DMS 273 treated with DMSO at 0.1 percent for 48 hours (cell line): ENCODE measurements at places on chromosomes 16 and 17.

DNA sequence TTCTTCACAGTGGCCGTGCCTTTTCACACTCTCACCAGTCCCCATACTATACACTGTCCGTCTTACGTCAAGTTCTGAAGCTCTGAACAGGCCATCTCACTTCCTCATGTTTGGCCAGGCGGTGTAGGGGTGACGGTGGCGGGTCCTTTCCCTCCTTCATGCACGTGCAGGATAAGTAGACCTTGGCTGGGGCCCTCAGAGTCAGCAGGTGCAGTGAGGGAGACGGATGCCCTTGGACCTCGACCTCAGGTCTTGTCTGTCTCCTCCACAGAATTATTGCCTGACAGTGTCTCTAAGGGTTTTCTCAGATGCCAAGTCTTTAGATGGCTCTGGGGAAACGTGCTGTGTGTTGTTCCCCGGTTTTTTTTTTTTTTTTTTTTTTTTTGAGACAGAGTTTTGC is 37.6 kb downstream of the RAB11FIP3 start:
- DNase-seq = no peak

DNA sequence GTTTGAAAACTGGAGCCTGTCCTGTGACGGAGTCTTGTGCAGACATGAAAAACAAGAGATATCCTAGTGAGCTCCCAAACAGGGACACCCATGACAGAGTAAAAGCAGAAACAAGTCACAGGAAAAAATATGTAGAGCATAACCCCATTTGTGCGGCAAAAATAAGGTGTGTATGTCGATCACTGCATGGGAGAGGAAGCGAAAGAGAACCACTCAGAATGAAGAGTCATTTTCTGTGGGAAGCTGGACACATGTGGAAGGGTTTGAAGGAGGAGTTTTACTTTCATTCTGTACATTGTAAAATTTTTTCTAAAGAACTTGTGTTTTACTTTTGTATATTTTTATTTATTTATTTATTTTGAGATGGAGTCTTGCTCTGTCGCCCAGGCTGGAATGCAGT is 72.1 kb downstream of the JPH3 start:
- DNase-seq = no peak

- no peak for DNase-seq
These were observed 43.9 kb downstream of the TSC2 start for GRCh38 chr16:2091547-2092255.

DNA sequence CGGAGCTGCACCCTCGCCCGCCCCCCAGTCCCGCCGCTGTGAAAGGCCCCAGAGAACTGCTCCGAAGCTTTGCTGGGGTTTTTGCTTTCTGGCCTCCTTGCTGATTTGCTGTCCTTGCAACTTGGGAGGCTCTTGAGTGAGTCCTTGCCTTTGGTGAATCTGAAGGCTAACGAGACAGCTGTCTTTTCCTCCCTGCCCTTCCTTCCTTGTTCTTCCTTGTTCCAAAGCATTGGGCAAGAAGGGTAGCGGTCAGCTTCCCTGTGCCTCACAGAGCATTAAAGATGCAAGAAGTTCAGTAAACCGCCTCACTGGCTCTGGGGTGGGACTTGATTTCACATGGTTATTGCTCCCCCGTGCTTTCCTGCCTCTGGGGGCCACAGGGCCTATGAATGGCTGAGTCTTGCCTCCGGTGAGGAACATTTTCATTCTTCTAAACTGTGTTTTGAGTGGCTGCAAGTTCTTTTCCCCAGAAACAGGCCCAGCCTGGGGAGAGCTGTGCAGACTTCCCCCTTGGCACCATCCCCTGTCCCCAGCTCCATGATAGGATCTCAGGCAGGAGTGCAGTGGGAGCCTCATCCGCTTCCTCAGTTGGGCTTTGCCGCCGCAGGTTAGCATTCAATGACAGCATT is 1.4 kb downstream of the YPEL2 start:
- no peak for DNase-seq

- DNase-seq = no peak
These were observed 42.1 kb downstream of the NT5M start for GRCh38 chr17:17345294-17345597.

GRCh38 chr16:21620592-21620991 is 21.2 kb downstream of the METTL9 start:
- no peak for DNase-seq

DNA sequence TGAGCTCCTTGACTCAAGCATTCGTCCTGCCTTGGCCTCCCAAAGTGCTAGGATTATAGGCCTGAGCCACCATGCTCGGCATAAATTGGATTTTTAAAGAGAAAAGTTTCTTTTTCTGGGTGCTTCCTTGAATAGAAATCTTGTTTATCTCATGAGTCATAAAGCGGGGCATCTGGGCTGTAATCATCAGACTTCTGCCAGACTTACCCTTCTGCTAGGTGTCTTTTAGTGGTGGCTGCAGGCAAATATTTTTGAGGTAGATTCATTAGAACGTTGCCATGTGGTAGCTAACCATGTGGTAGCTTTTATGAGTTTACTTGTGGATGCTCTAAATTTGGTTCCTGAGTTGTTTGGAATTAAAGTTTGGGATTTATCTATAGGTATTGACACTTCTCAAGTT is 13.4 kb downstream of the PGS1 start:
- no peak for DNase-seq

DNA sequence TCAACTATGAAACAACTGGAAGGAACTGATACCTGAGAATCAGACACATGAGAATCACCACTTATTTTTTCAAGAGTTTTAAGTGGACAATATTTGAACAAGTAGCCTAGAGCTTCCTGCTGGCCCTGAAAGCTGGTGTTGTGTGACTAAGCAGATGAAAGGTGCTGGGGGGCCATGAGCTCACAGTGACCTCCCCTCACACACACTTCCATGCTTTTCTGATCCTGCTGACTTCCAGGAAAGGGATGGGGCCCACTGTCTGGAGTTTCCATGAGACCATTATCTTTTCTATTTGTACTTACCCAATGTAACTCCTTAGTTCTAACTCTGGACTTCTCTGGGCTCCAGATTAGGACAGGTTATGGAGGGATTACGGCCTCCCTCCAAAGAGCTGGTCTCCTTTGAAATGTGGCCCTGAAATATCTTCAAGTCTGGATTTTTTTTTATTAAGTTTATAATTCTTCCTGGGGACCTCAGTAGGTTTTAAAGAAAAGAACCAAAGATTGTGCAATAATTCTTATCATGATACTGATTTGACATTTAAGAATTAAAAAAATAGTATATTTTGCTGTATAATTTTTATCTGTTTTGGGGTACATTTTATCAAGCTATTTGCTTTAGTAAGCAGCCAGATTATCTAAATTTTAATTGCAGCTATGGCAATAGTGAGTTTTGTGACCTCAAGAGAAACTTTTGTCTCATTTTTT is 4.9 kb downstream of the CAPNS2 start:
- no peak for DNase-seq

GRCh38 chr16:2480948-2481347 is 6.0 kb downstream of the TBC1D24 start:
- DNase-seq = no peak

- no peak for DNase-seq
These were observed 2.3 kb downstream of the RBFOX3 start for GRCh38 chr17:79608624-79608959.

GRCh38 chr17:39486242-39486641 is 25.0 kb downstream of the CDK12 start:
- no peak for DNase-seq

- DNase-seq = no peak
These were observed 8.1 kb upstream of the SNAI3 start for GRCh38 chr16:88694221-88695087.

GRCh38 chr17:66976781-66977201 is 12.3 kb downstream of the CACNG4 start:
- no peak for DNase-seq

DNA sequence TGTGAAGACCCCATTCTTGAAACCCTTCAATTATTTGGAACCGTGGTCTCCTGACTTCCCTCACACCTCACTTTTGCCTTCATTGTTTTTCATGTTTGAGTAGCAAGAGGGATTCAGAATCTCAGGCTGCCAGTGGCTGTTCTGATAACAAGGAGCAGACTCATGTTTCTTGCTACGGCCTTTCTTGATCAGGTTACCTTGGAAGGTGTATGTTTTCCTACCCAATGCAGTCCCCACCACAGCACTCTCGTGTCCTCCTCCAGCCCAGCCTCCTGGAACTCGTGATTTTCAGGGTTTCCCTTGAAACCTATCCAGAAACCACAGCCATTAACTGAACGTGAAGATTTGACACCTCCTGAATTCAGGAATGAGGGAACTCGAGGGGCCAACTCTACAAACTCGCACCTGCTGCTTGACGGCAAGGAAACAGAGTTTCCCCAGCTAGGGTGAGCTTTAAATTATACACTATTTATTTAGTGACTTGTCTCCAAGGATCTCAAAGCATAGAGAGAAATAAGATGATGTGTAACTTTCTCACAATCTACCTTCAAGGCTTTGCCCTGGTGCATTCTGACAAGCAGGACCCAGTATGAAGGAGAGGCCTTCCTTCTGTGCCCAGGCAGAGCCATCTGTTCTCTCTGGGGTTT is 1.6 kb downstream of the ZFHX3 start:
- no peak for DNase-seq
